Smooth muscle cell of the umbilical artery (primary cell): ENCODE measurements at places on chromosomes 5 and 9. TPM values are rescaled to one million over a fixed set of nuclear protein-coding genes. Genes with fewer than 3 reads are reported as not detected.

The PCDHB11 gene
- total RNA-seq = 0.05 and 0.30 TPM in 2 replicates

The BRINP1 gene
- total RNA-seq = not detected in 2 replicates

The IL13 gene
- total RNA-seq = not detected in 2 replicates

The SLC46A2 gene
- total RNA-seq = not detected in 2 replicates

The ZDHHC11B gene
- total RNA-seq = not detected in 2 replicates

The ADAMTS2 gene
- total RNA-seq = 113 and 161 TPM in 2 replicates

The C9orf153 gene
- 0.30 and 1.1 TPM in 2 replicates for total RNA-seq

The ADAMTSL1 gene
- 151 and 531 TPM in 2 replicates for total RNA-seq

The NPR3 gene
- 1.2 and 2.1 TPM in 2 replicates for total RNA-seq

The OGN gene
- total RNA-seq = 0.59 TPM in 1 of 2 replicates, not detected in the other

The TAF11L5 gene
- total RNA-seq = not detected in 2 replicates

The FOXI1 gene
- not detected in 2 replicates for total RNA-seq
